Memory B cell (primary cell): ENCODE measurements at places on chromosomes 16 and 17.

DNA sequence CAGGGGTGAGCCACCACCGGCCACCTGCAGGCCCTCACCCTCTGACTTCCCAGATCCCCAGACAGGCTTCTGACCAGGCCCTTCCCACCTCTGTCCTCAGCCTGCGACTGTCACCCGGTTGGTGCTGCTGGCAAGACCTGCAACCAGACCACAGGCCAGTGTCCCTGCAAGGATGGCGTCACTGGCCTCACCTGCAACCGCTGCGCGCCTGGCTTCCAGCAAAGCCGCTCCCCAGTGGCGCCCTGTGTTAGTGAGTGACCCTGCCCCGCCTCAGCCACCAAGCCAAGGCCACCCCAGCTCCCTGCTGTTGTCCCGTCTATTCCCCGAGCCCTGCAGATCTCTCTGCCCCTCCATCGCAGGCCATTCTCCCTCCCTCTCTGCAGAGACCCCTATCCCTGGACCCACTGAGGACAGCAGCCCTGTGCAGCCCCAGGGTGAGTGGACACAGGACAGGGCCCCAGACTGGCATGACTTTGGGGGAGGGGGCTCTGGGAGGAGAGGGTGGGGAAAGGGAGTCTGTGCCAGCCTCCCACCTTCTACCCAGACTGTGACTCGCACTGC is 1.9 kb downstream of the NTN3 start:
- no peak for DNase-seq

- DNase-seq, result no peak
These were observed 15.6 kb upstream of the IL4R start for GRCh38 chr16:27298132-27298531.

DNA sequence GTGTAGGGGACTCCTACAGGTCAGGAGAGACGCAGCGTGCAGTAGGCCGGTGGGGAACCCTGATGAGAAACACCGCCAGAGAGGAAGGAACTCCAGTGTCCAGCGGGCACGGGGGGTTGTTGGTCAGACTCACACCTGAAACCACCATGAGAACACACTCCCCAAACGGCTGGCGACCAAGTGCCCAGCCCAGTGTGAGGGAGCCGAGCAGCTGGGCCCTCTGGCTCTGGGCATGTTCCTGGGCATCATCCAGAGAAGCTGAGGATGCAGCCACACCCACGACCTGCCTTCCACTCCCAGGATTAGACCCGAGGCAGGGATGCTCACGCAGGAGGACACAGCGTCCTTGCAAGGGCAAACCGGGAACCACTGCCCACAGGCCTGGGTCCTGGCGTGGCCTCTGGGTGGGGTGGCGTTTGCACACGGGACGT is 108.3 kb upstream of the ZNF750 start:
- DNase-seq, result no peak

DNA sequence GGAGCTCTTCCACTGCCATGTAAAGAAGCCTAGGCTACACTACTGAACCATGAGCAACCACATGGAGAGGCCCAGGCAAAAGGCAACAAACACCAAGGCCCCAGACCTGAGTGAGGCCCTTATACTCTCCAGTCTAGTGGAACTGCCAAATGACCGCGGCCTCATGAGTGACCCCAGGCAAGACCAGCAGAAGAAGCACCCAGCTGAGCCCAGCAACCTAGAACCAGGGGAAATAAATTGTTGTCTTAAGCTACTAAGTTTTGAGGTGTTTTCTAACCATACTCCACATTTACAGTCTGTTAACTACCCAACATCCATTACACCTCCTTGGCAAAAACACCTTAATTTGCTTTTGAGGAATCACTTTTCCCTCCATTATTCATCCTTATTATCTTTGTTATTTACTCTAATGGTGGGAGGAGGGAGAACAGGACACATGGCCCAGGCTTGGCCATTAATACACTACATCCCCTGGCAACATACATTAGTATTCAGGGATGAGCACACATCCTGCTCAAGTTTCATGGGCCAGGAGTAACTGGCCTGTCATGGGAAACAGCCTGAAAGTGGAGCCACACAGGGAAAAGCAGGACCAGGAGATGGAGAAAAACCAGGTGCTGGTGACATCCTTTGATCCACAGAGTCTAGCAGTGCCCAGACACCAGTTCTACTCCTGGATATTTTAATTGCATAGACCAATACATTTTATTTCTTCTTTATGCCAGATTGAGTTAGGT is 26.2 kb downstream of the SLC39A11 start:
- no peak for DNase-seq

GRCh38 chr16:66918803-66919568 is at the start of gene CDH16:
Gene CDH16, minus strand, starts transcription at chr16:66918885. Its CDS starts 820 bp downstream, at chr16:66918065.
- DNase-seq, result no peak

GRCh38 chr17:42819939-42820535 is 4.0 kb downstream of the BECN1 start:
- peak; percentile 46 for DNase-seq

DNA sequence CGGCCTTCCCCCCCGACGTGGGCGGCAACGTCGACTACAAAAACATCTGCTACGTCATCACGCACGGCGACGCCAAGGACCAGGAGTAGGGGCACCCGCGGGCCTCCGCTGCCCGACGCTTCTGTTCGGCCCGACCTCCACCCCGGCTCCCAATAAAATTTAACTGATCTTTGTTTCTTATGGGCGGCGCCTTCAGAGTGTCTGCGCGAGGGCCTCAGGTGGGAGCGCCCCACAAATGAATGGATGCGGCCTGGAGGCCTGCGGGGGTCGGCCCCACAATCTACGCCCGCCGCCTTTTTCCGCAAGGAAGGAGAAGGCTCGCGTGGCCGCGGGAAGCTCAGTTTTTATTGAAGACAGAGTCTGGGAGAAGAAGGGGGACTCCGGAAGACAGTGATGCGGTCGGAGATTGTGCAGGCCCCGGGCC is 3.2 kb downstream of the MYL11 start:
- peak; percentile 84 for DNase-seq

DNA sequence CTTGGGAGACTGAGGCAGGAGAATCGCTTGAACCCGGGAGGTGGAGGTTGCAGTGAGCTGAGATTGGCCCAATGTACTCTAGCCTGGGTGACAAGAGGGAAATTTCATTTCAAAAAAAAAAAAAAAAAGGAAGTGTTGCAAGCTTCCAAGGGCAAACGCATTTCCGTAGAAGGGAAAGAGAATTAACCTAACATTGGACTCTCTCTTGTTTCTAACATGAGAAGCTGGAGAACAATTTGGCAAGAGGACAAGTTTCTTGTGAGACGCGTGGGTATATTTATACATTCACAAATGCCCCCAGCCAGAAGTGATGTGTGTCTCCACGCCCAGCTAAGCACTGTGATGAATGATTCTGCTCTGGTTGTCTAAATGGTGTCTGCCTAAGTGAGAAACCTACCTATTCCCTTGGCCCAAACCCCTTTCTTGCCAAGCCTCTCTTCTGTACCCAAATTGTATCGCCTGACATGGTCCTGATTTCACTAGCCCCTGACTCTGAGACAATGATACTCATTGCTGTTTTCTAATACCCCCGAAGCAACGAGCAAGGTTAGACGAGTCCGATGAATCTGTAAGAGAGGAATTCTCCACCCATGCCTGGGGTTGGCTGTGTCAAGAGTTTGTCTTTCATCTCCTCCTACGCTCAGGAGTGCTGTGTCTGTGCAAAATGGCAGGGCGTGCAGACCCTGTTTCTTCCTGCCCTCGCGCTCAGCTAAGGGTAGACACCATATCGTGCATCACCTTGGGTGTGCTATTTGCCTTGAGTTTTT is 14.2 kb upstream of the ST6GALNAC2 start:
- DNase-seq, result no peak

DNA sequence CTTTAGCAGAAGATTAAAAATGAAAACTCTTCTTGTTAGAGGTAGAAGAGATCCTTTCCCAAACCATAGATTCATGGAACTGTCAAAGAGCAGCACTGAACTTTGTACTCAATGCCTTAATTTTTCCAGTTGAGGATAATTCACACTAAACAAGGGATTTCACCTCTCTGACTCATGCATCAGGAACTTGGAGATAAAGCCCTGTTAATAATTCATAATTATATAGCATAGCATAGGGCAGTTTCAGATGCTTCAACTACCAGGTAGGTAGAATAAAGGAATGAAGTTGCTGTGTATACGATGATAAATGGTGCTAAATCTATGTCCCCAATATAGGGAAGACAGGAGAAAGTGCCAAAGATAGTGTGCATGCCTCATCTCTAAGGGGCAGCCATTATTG is 450.4 kb downstream of the MAF start:
- DNase-seq, result no peak

DNA sequence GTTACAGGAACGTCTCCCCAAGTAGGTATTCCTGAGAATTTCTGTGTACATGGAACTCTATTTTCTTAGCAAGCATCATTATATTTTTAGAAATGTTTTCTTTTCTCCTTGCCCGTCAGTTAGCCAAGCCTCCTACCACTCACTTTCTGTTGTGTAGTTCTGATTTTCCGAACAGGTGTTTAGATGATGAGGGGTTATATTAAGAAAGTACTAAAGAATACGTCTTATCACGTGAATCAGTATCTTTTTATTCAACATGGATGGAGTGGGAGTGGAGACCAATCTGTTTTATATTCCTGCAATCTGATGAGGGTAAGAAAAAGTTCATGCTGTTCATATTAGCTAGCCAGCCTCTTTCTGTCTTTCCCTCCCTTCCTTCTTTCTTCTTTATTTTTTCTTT is 29.4 kb downstream of the MSI2 start:
- DNase-seq, result no peak

DNA sequence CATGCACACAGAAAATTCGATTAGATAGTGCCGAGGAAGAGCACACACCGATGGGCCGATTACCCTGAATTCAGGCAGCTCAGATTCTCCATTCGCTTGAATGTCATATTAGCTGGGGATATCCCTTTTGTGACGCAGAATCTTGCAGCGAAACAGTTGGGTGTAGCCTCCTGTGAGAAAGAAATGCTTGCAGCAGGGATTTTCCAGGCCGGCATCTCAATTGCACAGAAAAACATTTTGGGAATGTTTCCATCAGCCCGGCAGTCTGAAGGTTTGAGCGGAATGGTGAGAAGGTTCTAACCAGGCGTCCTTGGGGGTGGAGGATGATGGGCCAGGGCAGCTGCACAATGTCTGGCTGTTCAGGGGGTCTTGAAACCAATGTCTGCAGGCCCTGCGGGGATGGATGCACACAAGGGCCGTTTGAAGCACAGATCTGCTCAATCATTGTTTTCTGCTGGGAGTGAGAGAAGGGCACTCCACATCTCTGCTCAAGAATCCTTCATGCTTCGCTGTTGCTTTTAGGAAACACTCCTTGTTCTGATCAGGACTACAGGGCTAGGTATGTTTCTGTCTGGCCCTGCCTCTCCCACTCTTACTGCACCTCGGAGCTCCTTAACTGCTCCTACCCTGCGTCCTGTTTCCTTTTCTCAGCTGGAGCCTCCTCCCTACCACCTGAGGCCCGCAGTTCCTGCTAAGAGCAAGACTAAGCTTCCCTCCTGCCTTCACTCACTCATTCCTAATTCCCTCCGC is 94.6 kb downstream of the CMIP start:
- no peak for DNase-seq
